Chondrocyte (in vitro differentiated cells): ENCODE measurements at places on chromosomes 3 and 15.

DNA sequence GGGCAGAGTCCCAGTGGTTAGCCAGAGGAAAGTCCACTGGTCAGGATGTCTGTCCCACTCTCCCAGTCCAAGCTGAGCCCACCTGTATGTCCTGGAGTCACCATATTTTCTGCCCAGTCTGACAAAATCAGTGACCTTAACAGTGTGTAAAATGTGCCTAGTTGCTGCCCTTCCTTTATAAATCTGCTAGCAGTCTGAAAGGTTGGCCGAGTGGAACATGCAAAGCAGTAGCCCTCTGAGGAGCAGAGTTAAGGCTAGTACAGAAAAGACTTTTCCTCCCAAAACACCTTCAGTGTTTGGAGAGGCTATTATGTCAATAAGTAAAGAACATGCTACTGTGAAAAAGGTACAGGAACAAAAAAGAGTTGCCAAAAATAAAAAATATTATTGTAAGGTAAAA is 15.3 kb downstream of the TTC21A start:
- H3K27me3 ChIP-seq = no peaks in the 10 kb centered on the region
- peaks cover 3% of the 10 kb centered on the region for H3K36me3 ChIP-seq
- peaks cover 19% of the 10 kb centered on the region for H3K4me1 ChIP-seq
- DNase-seq = no peak
- H3K4me3 ChIP-seq = no peak overlapping the region

- H3K4me3 ChIP-seq = no peak overlapping the region
- no peaks in the 10 kb centered on the region for H3K36me3 ChIP-seq
- H3K27ac ChIP-seq = no peak overlapping the region
- no peak for DNase-seq
Measured at GRCh38 chr15:39651295-39651694, 70.4 kb downstream of the THBS1 start.

DNA sequence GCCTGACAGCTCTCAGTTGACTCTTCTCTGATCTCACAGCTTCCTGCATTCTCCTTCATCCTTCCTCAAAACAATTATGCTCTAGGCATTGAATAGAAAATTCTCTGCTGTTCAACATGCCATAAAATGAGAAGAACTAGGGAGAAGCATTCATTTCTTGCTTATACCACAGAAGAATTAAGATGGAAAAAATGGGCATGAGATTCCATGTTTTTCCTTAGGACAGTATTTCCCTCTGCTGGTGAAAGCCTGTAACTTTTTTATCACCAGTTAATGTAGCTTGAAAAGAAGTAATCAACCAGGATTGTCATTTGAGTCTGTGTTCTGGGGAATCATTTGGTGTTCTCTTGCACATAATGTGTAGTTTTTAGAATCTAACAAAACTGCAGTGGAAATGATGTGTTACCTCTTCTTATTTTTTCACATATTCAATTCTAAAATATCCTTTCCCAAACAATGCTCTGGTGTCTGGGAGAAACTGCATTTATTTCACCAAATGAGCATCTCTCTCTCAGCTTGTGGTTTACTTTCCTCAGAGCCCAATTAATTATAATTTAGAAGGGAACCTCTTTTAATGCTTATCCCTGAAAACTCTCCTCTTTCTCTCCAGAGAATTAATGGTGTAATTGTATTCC is 92.8 kb upstream of the DCBLD2 start:
- no peak overlapping the region for H3K4me3 ChIP-seq
- H3K27ac ChIP-seq = no peak overlapping the region
- H3K36me3 ChIP-seq = peaks cover 2% of the 10 kb centered on the region
- peaks cover 3% of the 10 kb centered on the region for H3K4me1 ChIP-seq
- peaks cover 3% of the 10 kb centered on the region for H3K27me3 ChIP-seq
- no peak for DNase-seq

DNA sequence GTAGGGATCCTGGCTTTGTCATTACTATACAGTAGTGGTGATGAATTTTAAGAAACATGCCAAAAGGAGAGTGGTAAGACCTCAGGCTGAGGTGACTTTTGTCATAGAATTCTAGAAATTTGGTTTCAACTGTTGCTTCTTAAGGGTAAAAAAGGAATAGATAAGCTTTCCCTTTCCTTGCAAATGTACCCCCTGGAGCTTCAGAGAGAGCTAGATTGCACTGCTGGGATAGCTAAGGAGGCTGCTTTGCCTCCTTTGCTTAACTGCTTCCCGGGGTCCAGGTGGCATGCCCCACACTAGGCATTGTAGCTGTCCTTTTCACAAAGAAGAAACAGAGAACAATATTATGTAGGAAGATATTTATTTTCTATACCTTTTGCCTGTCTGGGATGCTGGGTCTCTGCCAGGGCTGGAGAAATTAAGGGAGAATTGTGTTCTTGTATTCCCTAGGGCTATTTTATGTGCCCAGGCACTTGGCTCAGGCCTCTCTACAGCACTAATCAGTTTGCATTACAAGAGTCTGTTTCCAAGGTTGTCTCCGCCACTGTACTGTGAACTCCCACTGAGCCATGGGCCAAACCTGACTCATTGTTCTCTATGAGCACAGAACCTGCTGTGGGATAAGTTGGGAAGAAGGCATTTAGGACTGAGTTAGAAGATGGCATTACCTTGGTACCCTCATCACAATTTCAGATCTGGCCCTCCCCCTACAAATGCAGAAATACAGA is 460.0 kb downstream of the PDCD6IP start:
- H3K27me3 ChIP-seq = no peaks in the 10 kb centered on the region
- no peak overlapping the region for H3K4me3 ChIP-seq
- no peak for DNase-seq
- peaks cover 2% of the 10 kb centered on the region for H3K36me3 ChIP-seq
- no peak overlapping the region for H3K27ac ChIP-seq

DNA sequence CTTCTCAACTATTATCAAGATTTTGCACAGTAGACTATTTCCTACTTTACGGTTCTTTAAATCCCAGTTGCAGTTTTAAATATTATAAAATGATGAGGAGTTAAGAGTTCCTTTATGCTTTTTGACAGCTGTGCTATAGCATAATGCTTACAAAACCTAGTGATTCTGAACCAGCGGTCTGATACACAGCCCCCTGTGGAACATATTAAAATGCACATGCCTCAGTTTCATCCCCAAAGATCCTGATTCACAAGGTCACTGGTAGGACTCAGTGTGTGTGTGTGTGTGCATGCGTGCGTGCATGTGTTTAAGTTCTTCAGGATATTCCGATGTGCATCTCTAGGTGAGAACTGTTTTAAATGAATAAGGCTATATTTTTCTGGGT is 330.1 kb upstream of the TPM1 start:
- no peak overlapping the region for H3K27ac ChIP-seq
- no peak for DNase-seq

GRCh38 chr15:40495516-40495915 is 24.7 kb downstream of the CHST14 start:
- H3K4me3 ChIP-seq = no peak overlapping the region
- peaks cover 14% of the 10 kb centered on the region for H3K27me3 ChIP-seq
- no peak overlapping the region for H3K27ac ChIP-seq
- no peak for DNase-seq

GRCh38 chr3:127774647-127775046 is 47.7 kb downstream of the MGLL start:
- no peak overlapping the region for H3K4me3 ChIP-seq
- peaks cover 66% of the 10 kb centered on the region for H3K4me1 ChIP-seq
- no peaks in the 10 kb centered on the region for H3K27me3 ChIP-seq
- H3K36me3 ChIP-seq = peaks cover 6% of the 10 kb centered on the region
- no peak for DNase-seq

DNA sequence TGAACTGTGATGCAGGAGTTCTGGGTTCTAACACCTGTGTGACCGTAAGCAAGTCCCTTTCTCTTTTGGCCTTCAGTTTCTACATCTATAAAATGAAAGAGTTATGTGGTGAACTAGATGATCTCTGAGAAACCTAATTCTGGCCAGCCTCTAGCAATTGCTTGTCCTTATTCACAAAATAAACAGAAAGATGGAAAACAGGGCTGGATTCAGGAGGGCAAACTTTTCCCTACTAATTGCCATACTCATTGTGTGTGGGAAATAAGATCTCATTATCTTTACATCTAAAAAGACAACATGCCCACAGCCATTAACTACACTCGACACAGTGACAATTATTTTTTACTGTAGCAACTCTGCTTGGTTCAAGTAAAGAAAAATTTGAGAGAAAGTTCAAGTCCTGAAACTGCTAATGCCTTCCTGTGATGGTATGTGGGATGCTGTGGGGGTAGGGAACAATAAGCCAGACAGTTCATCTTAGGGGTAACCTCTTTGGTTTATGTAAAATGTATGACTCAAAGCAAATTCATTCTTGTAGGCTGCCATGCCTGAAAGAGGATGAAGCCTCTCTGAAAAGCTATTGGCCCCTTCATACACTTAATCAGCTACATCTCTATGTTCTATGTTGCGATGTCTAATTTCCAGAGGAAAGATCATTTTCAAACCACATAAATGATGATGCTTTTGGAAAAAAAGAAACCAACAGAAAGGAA is 177.6 kb upstream of the BCL6 start:
- no peak overlapping the region for H3K27ac ChIP-seq
- DNase-seq = no peak
- H3K4me1 ChIP-seq = peaks cover 14% of the 10 kb centered on the region
- no peaks in the 10 kb centered on the region for H3K36me3 ChIP-seq
- H3K4me3 ChIP-seq = no peak overlapping the region

GRCh38 chr15:29621616-29622015 is 200.7 kb downstream of the TJP1 start:
- no peaks in the 10 kb centered on the region for H3K36me3 ChIP-seq
- H3K27me3 ChIP-seq = no peaks in the 10 kb centered on the region
- DNase-seq = no peak
- peaks cover 13% of the 10 kb centered on the region for H3K4me1 ChIP-seq
- H3K4me3 ChIP-seq = no peak overlapping the region

GRCh38 chr3:132469326-132469725 is 52.0 kb downstream of the DNAJC13 start:
- no peak overlapping the region for H3K4me3 ChIP-seq
- DNase-seq = no peak
- H3K27me3 ChIP-seq = no peaks in the 10 kb centered on the region
- peaks cover 5% of the 10 kb centered on the region for H3K4me1 ChIP-seq
- H3K36me3 ChIP-seq = peaks cover 19% of the 10 kb centered on the region

DNA sequence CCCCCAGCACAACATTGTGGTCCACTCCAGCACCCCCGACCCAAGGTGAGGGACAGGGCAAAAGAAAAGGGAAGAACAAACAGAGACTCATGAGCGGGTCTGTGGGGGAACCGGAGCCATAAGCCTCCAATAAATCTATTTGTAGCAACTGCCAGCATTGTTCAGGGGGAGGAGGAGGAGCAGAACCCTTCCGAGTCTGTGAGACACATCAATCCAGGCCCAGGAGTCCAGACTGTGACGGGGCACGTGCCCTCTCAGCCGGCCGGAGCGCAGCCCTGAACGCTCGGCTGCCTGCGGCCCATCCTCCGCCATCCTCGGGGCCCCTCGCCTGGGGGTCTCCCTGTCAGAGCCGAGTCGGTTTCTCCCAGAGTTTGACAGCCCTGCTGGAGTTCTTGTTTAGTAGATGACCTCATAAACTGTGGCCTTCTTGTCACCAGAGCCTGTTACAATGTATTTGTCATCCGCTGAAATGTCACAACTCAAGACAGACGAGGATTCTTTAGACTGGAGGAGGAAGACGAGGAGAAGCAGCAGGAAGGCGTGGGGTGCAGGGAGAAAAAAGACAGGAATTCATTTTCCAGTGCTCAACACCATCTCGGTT is 47.9 kb downstream of the TLE3 start:
- H3K27ac ChIP-seq = no peak overlapping the region
- no peaks in the 10 kb centered on the region for H3K4me1 ChIP-seq
- no peak overlapping the region for H3K4me3 ChIP-seq
- DNase-seq = no peak

GRCh38 chr3:71447803-71448202 is 135.7 kb downstream of the FOXP1 start:
- H3K4me3 ChIP-seq = no peak overlapping the region
- peaks cover 5% of the 10 kb centered on the region for H3K36me3 ChIP-seq
- no peak for DNase-seq
- peak overlapping the region; percentile 24 for H3K27ac ChIP-seq
- peaks cover 70% of the 10 kb centered on the region for H3K4me1 ChIP-seq
- H3K27me3 ChIP-seq = no peaks in the 10 kb centered on the region

DNA sequence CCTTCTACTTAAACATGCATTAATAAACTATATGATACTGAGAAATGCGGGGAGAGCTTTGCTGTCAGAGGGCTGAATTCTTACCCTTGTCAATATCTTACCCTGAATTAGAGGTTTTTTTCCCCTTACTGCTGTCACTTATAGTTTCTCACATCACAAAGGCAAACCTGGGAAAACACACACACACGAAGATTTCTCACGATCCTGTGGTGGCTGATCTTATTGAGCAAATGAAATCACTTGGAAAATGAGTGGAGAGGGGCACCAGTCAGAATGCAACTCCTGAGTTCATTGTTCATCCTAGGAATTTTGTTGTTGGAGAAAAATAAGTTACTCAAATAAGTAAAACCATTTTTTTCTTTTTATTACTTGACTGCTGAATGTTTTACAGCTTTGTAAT is 673.6 kb downstream of the EDEM1 start:
- no peak overlapping the region for H3K27ac ChIP-seq
- no peaks in the 10 kb centered on the region for H3K4me1 ChIP-seq
- DNase-seq = no peak
- peaks cover 2% of the 10 kb centered on the region for H3K27me3 ChIP-seq
